ENCODE measurements at places on chromosomes 13 and 19.

DNA sequence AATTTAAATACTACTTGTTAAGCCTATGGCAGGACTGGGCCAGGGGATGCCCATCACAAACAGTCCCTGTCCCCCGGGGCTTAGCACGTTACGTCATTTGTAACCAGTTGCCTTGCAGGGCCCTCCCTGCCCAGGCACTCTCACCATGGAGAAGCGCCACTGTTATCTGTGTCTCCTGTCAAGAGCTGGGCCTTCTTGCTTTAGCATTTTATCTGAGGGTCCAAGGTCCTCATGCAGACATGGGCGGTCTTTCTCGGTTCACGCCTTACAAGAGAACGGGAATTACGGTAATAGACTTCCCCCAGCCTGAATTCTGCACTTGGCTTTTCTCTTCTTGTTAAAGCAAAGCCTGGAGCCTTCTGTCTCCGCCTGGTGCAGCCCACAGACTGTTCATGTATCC is 46.1 kb downstream of the TMED1 start:
- no peak for DNase-seq

DNA sequence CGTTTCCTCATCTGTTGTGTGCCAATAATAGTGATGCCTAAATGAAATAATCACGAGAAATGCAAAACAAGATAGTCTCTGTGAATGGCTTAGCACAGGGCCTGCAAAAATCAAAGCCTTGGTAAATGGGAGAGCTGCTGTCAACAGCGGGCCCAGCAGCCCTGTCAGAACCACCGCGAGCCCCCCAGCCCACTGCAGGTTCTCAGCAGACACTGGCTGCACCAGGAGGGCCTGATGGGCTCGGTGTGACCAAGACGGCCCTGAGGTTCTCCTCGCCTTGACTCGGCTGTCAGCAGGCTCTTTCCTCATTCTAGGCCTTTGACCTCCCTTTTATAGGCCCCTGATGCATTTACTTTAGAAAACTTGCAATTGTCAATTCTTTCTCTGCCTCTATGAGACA is 90.9 kb upstream of the GPR183 start:
- no peak for DNase-seq

DNA sequence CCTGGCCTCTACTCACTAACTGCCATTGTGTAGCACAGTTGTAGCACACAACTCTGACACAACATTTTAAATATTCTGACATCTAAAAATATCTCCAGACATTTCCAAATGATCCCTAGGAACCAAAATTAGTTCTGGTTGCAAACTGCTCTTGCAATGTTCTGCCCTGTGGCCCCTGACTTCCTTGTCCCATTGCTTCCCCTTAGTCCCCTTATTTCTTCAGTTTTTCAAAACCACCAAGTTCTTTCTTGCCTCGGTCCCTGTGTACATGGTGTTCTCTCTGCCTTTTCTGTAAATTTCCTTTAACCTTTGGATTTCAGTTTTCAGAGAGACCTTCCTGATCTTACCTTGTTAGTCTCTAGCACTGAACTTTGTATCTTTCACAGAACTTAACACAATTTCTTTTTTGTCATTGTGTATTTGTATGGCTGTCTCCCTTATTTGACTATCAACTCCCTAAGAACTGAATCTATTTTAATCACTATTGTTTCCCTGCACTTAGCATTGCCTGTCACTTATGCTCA is 87.6 kb upstream of the MLNR start:
- DNase-seq: no peak

- no peak for DNase-seq
Observed at GRCh38 chr19:33150852-33151518, 19.1 kb downstream of the WDR88 start.

GRCh38 chr13:100798739-100799361 is 124.3 kb upstream of the TMTC4 start:
- no peak for DNase-seq

- no peak for DNase-seq
Observed at GRCh38 chr19:45156011-45156630, 4.7 kb downstream of the NKPD1 start.

Data from stimulated activated CD4-positive, alpha-beta T cell treated with anti-CD3 and anti-CD28 coated beads, Interleukin-4, amount 100 ng/mL, for 24 hours (primary cell).